ENCODE measurements at places on chromosomes 13 and 19.

- DNase-seq = no peak
Measured at GRCh38 chr19:11418549-11419506, at the start of gene RGL3. TSS of gene RGL3 (minus strand) at chr19:11419314. CDS start at chr19:11419278, 36 bp downstream.

DNA sequence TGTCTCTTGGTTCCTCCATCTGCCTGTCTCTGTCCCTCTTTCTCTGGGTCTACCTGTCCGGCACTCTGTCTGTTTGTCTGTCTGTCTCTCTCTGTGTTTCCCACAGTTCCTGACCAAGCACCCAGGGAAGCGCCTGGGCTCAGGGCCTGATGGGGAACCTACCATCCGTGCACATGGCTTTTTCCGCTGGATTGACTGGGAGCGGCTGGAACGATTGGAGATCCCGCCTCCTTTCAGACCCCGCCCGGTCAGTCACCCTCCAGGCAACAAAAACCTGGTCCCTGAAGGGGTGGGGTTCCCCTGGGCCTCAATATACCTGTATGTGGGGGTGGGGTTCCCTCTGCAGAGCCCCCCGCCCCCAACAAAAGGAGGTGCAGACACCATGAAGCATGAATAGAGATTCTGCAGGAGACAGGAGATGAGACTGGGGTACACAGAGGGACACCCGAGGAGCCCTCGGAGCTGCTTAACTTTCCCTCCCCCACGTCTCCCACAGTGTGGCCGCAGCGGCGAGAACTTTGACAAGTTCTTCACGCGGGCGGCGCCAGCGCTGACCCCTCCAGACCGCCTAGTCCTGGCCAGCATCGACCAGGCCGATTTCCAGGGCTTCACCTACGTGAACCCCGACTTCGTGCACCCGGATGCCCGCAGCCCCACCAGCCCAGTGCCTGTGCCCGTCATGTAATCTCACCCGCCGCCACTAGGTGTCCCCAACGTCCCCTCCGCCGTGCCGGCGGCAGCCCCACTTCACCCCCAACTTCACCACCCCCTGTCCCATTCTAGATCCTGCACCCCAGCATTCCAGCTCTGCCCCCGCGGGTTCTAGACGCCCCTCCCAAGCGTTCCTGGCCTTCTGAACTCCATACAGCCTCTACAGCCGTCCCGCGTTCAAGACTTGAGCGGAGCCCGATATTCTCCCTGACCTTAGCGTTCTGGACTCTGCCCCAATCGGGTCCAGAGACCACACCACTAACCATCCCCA is 2.6 kb upstream of the CACNG7 start:
- DNase-seq = no peak

DNA sequence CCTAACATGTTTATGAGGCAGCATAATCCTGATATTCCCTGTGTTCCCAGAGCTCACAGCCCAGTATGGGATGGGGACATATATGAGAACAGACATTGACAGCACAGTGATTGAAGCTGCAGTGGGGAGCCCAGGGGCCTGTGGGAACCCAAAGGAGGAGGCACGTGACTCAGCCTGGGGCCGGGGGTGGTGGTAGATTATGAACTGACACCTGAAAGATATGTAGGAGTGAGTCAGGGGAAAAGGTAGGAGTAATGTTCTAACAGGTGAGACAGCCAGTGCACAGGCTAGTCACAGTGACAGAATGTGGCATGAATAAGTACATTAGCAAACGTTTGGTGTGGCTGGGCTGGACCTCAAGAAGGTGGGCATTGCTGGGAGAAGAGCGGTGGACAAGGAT is 29.0 kb downstream of the CKM start:
- DNase-seq = no peak

DNA sequence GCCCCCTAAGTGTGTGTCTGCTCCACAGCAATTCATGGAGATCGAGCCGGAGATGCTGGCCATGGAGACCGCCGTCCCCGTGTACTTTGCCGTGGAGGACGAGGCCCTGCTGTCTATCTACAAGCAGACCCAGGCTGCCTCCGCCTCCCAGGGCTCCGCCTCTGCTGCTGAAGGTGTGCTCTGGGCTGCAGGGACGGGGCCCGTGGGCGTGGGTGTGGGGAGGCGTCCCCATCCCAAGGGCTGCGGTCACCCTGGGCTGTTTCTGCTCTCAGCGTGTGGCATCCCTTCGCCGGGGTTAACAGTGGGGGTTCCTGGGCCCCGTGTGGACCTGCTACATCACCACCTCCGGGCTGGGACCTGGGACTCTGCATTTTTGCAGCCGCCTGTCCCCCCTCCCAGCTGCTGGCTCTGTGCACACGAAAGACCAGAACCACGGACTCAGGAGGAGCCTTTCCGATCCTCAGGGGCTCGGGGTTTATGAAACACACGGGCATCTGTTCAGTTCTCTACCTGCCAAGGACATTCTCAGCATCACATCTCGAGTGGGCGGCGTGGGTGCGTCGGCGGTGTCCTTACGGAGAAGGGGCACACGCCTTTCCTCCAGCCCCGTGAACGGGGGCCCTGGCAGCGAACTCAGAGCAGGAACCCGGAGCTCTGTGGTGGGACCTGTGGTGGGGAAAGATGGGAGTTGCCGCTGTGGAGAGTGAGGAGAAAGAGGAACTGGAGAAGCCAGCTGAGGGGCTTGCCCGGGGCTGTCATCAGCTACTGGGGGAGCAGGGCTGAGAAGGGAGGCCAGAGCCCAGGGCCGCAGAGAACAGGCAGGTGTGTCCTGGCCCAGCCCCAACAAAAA is 7.8 kb downstream of the NCLN start:
- DNase-seq = no peak

GRCh38 chr19:16892436-16892835 is 3.6 kb downstream of the F2RL3 start:
- DNase-seq = no peak

GRCh38 chr13:79806821-79807220 is 325.9 kb downstream of the NDFIP2 start:
- DNase-seq = peak; percentile 57

Measured in foreskin melanocyte (primary cell).